ENCODE measurements at places on chromosomes 6 and 20. TPM values are rescaled to one million over a fixed set of nuclear protein-coding genes. Genes with fewer than 3 reads are reported as not detected.

The FOXQ1 gene
- total RNA-seq = 13.6 TPM

The MRAP2 gene
- 0.09 TPM for total RNA-seq

The RHAG gene
- total RNA-seq = not detected

The SNAP91 gene
- total RNA-seq = not detected

The CLPSL2 gene
- total RNA-seq = not detected

The CENPW gene
- total RNA-seq = 23.3 TPM

The PRR18 gene
- not detected for total RNA-seq

The UTRN gene
- total RNA-seq = 38.2 TPM

The BPIFA1 gene
- not detected for total RNA-seq

The SLC4A11 gene
- total RNA-seq = 2.1 TPM

The JAG1 gene
- total RNA-seq = 148 TPM

The TBC1D32 gene
- total RNA-seq = 4.9 TPM

The PNPLA1 gene
- total RNA-seq = not detected

The UNC5CL gene
- total RNA-seq = 4.4 TPM

The SLC25A27 gene
- 4.6 TPM for total RNA-seq

The GABRR1 gene
- not detected for total RNA-seq

The LAMA5 gene
- total RNA-seq = 63.3 TPM
